T-helper 17 cell (primary cell): ENCODE measurements at places on chromosomes 3 and 15.

DNA sequence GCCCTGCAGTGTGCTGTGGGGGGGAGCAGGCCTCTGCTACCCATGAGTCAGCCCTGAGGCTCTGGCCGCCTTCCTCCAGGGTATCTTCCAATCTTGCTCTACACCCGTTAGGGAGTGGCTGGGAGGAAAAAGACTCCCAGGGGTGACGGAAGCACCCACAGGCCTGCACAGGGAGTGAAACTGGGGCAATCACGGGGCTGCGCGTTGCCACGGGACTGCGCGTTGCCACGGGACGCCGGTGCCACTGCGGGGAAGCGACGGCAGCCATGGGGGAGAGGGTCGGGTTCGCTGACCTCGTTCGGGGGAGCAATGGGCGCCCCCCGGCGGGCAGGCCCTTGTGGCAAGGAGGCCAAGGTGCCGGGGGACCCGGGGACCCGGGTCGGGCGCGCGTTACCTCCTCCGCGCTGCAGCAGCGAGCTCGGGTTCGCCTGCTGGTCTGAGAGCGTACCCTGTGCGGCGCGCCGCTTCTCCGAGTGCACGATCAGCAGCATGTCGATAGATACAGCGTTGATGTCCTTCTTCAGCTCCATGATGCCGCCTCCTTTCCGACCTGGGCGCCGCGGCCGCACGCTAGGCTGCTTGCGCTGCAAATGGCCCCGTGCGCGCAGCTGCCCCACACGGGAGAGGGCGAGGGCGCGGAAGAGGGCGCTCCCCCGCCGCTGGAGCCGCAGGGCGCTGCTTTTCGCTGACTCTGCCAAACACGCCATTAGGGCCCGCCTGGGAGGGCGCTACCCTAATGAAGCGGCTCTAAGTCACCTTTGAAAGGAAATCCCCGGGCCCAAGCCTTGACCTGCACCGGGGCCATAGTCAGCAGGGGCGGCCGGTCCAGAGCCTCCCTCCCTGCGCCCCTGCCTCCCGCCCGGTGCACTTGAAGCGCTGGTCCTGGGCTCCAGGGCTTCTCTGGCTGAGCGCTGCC is at the start of gene KY:
Gene KY, minus strand, starts transcription at position 592 of the 916 bp plus-strand sequence. Its CDS starts 62 bp downstream, at position 530.
- DNase-seq = no peak

- no peak for DNase-seq
Measured at GRCh38 chr15:99009741-99010330, 2.2 kb upstream of the PGPEP1L start.

DNA sequence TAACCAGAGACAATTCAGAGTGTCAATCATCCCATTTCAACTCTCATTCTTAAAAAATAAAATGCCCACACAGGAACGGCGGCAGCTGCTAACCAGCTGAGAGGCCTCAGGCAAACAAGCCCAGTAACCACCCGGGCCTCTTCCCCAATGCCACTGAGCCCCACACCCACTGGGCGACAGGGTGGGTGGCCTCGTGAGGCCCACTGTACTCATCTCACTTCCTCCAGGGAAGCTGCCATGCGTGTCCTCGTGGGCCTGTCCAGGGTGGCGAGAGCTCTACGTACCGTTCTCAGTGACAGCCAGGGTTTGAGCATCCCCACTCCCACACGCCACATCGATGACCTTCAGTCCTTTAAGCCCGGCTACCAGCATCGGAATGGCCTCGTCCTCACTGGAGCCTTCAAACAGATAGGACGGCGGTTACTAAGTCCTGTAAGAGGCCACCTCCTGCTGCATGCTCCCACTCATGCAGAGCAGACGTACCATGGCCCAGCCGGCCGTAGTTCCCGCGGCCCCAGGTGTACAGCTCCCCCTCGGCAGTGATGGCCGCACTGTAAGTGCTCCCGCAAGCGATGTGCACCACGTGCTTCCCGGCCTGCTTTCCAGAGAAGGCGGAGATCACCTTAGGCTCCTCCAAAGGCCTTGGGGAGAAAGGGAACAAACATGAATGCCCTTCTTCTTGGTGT is 56.5 kb downstream of the HERC2 start:
- no peak for DNase-seq

GRCh38 chr3:95343767-95344166 is 1280.9 kb downstream of the NSUN3 start:
- DNase-seq = no peak

- no peak for DNase-seq
Measured at GRCh38 chr3:189303584-189303983, 131.8 kb downstream of the TPRG1 start.

DNA sequence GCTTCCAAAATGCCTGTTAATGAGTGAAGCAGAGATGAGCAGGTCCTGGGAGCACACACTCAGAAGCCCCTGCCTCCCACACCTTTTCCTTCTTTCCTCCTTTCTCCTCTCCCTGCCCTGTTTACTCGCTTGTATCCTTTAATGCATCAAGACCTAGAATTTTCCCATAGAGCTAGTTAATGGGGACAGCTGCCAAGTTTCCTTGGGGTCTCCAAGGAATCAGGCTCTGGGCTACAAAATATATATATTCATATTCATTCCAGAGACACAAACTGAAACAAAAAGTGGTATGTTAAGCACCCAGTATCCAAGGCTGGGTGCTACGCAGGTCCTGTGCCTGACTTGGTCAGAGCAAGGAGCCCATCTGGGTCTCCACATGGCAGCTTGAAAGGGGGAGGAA is 235.6 kb downstream of the MYRIP start:
- no peak for DNase-seq

- DNase-seq = peak; percentile 68
Measured at GRCh38 chr3:139677388-139678155, at the start of gene NMNAT3. Gene NMNAT3, minus strand, starts transcription at chr3:139677972. Its CDS starts 50,248 bp downstream, at chr3:139627724.

DNA sequence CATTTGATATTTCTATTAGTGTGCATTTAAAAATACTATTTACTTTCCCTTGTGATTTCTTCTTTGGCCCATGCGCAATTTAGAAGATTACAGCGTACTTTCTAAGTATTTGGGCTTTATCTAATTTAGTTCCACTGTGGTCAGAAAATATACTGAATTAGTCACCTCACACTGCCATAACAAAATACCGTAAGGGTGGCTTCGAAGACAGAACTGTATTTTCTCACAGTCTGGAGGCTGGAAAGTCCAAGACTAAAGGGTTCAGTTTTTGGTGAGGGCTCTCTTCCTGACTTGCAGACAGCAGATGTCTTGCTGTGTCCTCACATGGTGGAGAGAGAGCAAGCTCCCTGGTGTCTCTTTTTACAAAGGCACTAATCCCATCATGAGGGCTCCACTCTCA is 286.2 kb downstream of the ADAMTSL3 start:
- no peak for DNase-seq

DNA sequence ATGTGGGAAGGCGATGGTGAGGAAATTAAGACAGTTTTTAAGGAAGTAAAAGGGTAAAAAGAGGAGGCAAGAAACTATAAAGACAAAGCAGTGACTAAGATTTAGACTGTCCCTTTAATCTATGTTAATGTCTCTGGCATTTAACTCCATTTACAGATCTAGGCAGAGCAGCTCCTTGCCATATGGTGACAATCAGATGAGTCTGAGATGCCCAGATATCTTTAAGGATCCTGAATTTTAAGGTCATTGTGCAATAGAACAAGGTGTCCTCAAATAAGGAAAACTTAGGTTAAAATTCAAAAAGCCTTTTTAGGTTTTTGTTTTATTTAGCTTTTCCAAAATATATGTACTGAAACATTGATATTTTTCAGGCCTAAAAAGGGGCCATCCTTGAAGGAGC is 24.1 kb downstream of the RASGRP1 start:
- no peak for DNase-seq

DNA sequence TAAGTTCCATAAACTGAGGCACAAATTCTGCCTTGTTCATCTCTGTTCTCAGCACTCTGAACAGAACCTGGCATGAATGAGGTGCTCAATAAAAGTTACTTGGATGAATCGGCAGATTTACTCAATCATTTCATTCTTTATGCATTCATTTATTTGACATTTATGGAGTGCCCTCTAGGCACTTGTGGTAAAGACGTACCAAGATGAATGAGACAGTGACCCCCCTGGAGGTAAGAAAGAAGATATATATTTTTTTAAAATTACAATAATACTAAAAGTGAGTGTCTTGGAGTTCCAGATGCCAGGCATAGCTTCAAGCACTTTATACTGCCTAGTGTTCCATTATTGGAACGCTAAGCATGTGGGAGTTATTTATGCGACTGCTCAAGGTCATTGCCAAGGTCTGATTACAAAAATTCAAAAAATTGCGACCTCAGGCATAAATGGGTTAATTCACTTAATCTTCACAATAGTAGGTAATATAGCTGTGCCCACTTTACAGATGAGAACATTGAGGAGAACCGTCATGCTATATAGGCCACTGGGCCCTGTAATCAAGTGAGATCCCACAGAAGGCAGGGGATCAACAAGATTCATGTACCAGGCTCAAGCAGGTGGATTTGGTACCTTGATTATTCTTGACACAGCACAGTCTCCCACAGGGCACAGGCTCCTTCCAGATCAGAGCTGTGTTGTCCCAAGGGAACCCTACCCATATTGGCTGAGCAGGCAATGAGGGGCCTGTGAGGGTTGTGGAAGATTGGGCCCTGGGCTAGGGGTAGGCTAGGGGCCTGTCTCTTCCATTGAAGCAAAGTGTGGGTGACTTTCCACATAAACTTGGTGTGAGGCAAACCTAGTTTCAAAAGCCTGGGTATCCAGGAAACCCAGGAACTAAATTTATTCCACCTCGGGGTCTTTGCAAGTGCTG is 10.7 kb downstream of the XIRP1 start:
- no peak for DNase-seq

DNA sequence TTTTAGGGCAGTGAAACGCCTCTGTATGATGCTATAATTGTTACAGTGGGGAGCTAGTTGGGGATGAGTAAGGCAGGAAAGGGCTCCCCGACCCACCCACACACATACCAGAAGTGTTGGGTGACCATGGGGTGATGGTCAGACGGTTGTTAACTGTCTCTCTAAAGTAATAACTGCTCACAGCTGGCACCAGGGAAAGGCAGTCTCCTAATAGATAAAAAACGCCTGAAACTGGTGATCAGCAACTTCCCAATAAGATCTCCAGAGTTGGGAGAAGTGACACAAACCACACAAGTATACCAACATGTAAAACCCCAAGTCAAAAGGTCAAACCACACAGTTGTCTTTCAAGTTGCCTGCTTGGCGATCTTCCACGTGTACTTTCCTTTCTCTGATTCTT is 346.5 kb upstream of the CNTN4 start:
- no peak for DNase-seq

DNA sequence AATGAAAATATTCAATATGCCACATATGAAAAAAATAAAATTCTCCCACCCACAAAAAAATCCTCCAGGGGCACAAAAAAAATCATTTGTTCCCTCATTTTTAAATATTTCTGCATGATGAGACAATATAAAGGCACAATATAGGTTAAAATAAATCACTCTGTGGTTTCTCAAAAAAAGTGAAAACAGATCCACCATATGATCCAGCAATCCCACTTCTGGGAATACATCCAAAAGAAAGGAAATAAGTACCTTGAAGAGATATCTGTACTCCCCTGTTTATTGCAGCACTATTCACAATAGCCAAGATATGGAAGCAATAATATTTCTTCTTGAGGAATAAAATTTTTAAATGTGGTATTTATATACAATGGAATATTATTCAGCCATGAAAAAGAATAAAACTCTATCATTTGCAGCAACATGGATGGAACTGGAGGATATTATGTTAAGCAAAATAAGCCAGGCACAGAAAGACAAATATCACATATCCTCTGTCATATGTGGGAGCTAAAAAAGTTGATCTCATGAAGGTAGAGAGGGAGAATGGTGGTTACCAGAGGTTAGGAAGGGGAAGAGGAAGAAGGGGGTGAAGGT is 1.5 kb downstream of the ATP8B4 start:
- DNase-seq = no peak

DNA sequence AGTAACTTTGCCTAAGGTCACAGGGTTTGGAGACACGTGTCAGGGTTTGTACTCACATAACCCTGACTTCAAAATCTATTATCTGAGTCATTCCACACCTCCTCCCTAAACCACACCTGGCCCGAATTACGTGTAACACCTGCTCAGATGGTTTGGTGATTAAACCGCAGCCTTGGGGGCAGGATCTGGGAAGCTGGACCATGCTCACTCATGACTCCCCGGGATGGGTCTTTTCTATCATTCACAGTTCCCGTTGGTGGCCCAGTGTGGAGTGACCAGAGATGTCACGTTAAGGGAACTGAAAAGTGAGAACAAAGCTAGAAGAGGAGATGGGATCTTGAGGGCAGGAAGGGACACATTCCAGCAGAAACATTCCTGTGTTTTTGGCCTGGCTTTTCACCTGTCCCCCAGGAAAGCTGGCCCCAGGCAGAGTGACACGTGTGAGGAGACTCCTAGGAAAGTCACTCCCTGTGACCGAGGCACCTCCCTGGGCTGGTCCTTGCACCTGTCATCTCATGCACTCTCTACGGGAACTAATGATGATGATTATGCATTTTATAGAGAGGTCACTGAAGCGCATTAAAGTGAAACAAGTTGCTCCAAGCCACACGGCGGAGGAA is 75.4 kb upstream of the POMGNT2 start:
- DNase-seq = no peak

GRCh38 chr3:126896968-126897367 is 85.9 kb upstream of the PLXNA1 start:
- DNase-seq = no peak

- no peak for DNase-seq
Measured at GRCh38 chr3:173410436-173410835, 12.9 kb downstream of the NLGN1 start.

DNA sequence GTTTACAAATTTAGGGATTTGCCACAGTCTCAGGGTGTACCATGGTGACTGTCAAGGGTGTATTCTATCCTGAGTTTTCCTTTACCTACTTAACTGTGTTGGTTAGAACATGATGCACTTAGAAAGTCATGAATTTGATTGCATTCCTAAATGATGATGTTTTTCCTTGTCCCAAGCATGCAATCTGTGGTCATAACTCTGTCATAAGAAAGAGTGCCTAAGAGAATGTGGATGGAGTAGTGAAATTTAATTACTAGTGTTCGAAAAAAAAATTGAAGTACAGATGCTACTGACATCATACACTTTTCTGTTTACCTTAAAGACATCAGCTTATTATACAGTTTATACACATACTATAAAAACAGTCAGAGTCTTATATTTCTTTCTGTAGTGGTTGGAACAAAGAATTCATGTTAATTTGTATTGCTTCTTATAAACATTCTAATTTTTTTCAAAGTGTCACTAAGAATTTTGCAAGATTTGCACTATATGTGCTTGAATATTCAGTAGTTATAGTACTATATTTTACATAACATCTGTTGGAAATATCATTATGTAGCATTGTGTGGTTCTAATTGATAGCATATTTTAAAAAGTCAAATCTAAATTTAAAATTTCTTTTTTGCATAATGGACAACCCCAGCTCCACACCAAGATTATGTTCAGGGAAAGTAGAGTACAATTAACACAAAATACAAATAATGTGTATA is 231.3 kb upstream of the KCNMB2 start:
- no peak for DNase-seq

- no peak for DNase-seq
Measured at GRCh38 chr15:69982037-69982436, 115.7 kb downstream of the TLE3 start.

- DNase-seq = peak; percentile 32
Measured at GRCh38 chr15:52481915-52482314, 46.8 kb downstream of the MYO5A start.

- DNase-seq = no peak
Measured at GRCh38 chr15:77720173-77720572, 87.5 kb upstream of the LINGO1 start.
